ENCODE measurements at places on chromosomes 12 and 14.

DNA sequence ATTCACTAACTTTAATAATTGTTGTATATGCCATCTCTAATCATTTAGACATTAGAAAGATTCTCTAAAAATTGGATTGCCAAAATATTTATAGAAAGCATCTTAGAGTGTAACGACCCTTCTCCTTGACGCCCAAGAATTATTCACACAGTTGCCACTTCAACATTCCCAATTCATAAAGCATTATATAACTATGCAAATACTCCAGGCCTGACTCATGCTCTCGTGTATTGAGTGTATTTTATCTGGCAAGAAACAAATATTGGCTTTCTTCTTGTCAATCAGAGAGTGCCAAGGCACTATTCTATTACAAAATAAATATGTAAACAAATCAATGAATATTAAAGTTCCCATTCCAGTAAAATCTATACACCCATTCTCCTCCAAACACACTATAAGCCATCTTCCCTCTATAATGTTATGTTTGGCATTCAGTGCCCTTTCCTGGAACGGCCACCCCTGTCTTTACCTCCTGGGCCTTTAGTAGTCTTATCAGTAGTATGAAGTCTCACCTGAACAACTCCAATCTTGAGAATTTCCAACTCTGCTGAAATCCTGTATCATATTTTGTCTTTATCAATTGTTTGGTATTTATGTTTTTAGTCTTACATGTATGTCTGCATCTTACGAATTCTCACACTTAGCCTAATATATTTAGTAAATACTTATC, 182.6 kb downstream of the PIK3C2G start:
- no peak for DNase-seq

DNA sequence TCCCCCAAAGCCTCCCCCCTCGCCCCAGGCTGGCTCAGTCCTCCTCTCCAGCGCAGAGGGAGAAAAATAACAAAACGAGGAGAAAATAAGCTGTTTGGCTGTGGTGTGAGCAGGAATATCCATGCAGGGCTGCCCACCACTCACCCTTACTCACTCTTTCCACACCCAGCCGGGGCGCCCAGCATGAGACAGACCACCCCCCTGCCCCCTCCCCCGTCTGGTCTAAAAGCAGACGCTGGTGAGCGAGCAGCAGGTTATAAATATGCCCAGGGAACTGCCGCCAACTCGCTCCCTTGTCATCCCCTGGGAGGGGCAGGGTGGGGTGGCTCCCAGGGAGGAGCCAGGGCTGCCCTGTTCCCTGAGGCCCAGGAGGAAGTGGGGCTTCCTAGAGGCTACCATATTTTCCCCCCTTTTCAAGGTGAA, 7.4 kb downstream of the WNT1 start:
- no peak for DNase-seq

- DNase-seq: peak; percentile 56
Observed at GRCh38 chr12:11958221-11959091, 112.3 kb upstream of the BCL2L14 start.

DNA sequence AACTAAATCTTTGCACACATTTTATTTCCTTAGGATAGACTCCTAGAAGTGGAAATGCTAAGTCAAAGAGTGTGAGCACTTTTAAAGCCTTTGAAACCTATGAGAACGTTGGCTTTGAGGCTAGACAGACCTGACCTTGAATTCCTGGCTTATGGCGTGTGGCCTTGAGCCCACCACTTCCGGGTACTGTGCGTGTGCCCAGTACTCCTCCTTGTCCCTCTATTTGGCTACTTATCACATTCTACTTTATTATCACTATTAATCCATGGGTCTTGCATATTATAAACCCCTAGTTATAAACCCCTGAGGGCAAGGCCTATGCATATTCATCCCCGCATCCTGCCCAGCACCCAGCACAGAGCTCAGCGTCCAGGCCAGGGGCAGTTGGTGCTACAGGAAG, 26.0 kb upstream of the CD27 start:
- no peak for DNase-seq

GRCh38 chr12:125540580-125541204, 475.5 kb downstream of the AACS start:
- no peak for DNase-seq

GRCh38 chr12:100671396-100672074, 98.1 kb downstream of the GAS2L3 start:
- DNase-seq: no peak

- no peak for DNase-seq
Observed at GRCh38 chr14:106276326-106277267, 750.2 kb downstream of the TMEM121 start.

- DNase-seq: peak; percentile 27
Observed at GRCh38 chr12:75488553-75488952, 8.0 kb downstream of the GLIPR1 start.

DNA sequence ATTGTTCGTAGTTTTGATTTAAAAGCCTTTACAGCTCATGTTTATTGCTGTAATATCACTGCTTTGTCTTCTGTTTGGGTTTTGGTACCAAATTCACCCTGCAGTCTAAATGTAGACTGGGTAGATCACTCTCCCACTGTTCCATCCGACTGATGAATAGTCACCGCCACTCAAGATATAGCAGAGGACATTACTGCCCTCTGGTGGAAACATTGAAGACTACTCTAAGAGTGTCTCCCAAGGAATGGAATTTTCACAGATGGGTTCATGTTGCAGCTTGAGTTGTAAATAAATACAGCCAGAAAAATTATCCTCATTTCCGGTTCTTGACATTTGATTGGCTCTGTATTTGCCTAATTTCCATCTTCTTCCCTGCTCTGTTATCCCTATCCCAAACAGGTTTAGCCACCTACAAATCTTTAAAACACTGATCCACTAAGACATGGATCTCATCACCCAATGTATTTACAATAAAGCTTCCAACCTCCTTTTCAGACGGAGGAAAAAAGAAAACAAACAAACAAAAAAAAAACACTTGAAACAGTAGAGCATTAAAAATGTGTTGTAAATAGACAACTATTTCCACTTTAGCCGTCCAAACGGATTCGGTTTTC, 198.3 kb upstream of the CPNE8 start:
- DNase-seq: peak; percentile 76

DNA sequence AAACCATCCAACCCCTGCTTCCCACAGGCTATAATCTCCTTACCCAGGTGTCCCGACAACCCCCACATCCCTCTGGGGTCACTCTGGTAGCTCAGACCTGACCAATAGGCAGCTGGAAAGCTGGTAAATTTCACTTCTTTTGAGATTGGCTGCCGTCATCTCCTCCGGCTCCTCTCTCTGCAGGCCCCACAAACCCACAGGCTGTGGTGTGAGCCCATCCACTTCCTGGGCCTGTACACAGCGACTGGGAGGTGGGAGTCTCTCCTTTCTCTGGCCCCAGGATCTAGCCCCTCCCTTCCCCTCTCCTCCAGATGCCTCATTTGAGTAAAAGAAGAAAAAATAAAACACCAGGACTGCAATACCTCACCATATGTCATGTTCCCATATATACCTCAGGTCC, 709 bp downstream of the INHBC start:
- DNase-seq: no peak

- DNase-seq: no peak
Observed at GRCh38 chr12:124679533-124680371, 112.3 kb upstream of the NCOR2 start.

Data from LoVo (cell line).